ENCODE measurements at places on chromosomes 2 and 18.

- DNase-seq: no peak
Measured at GRCh38 chr2:166411473-166412230, 35.9 kb upstream of the SCN9A start.

- no peak for DNase-seq
Measured at GRCh38 chr18:10726198-10727068, 200.6 kb downstream of the NAPG start.

DNA sequence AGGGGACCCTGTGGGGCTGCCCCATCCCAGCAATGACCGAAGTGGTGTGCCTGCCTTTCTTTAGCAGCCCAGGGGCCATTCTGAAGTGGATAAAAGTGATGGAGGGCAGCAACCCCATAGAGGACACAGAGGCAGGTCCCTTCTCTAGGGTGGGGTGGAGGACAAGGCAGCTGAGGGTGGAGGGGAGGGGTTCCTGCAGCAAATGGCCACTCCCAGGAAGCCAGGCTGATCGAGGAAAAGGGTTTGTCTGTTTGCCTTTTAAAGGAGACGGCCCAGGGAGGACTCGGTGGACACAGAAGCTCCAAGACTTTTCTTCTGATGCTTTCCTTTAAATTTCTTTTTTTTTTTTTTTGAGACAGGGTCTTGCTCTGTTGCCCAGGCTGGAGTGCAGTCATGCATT lies 272.8 kb downstream of the TWIST2 start:
- DNase-seq: no peak

DNA sequence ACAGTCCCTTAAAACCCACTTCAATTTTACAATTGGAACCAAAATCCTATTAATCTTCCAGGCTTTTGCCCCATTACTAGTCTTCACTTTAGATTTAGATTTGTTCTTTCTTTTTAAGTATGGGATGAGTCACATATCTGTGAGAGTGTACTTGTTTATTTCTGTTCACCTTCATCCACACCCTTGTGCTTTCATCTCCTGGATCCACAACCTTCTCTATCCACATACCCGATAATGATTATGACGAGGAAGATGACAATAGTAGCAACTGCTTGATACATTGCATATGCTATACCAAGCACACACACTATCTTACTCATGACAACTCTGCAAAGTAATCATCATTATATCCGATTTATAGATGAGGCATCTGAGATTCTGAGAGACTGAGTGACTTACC lies 297.3 kb downstream of the PLCL1 start:
- DNase-seq: no peak

- no peak for DNase-seq
Measured at GRCh38 chr2:118738524-118739308, 108.7 kb downstream of the EN1 start.

GRCh38 chr2:8343031-8343430 lies 338.8 kb upstream of the ID2 start:
- no peak for DNase-seq

DNA sequence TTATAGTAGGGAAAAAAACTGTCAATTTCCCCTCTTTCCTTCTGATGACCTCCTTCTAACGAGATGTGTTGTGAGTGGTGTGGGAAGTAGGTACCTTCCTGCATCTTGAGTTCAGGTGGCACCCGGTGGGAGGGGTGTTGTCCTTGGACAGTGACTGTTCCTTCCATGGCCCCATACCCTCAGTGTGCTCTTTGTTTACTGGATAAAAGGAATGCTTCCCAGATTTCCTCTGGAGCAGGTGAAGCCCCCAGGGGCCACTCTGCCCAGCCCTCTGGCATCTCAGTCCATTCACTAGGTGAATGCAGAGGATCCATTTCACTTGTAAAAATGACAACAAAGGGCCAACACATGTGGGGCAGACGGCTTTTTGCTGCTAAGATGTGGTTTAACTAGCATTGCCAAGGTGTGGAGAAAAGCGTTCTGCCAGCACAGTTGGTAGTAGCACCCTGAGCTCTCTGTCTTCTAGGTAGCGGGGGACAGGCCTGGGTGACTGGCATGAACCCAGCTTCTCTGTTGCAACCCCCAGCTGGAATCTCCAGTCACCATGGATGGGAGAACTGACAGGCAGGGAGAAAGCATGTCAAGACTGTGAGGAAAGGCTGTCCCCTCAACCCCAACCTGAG lies 6.9 kb downstream of the GDF7 start:
- no peak for DNase-seq

DNA sequence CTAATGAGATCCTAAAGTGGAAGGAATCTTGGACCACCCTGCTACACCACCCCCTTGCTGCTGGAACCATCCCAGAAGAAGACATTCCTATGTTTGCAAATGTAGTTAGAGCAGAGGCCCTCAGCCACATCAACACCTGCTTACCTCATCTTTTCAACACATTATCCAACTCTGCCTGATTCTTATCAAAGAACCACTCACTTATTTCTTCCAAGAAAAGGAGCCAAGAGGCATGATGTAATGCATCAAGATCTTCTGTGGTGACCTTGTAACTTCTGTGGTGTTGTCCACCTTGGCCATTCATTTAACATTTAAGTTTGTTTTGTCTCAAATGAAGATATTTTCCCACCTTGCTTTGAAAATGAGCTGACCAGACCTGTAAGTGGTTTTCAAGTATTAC lies 338.1 kb downstream of the CTNNA2 start:
- no peak for DNase-seq

- no peak for DNase-seq
Measured at GRCh38 chr2:160214461-160215445, 14.7 kb upstream of the ITGB6 start.

GRCh38 chr2:45928946-45929345 lies 277.5 kb downstream of the PRKCE start:
- DNase-seq: no peak

- DNase-seq: no peak
Measured at GRCh38 chr2:119821266-119821665, 61.5 kb downstream of the PTPN4 start.

- no peak for DNase-seq
Measured at GRCh38 chr2:129803032-129803431, 176.4 kb upstream of the RAB6C start.

DNA sequence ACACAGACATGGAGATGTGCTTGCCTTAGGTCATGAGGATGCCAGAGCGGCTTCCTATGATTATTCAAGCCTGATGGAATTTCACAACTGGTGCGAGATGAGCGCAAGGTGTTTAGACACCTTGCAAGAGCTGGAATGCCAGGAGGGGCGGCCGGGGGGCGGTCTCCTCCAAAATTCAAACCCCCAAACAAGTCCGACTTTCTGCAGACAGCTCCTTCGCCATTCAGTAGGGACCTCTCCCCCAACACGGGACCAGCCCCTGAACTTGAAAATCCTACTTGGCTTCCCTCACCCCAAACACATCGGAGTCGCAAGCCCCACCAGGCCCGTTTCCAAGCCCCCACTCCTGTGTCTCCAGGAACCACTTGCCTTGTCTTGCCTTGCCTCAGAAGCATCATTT lies 64.8 kb upstream of the ID2 start:
- DNase-seq: no peak

DNA sequence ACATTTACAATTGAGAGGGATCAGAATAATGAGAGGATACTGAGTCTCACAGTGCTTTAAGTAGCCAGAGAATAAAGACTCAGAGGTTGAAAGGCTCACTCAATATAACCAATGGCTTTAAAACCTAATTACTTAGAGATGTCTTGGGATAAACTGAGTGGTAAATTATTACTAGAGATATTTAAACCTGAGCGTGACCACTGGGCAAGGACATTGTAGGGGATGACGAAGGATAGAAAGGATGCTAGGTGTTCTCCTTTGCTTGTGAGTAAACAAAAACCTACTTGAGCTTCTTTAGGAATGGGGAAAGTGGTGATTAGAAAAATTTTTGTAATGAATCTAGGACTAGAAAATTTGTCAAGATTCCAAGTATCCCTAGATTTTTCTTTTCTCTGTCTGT lies 12.0 kb upstream of the SLC38A11 start:
- no peak for DNase-seq

DNA sequence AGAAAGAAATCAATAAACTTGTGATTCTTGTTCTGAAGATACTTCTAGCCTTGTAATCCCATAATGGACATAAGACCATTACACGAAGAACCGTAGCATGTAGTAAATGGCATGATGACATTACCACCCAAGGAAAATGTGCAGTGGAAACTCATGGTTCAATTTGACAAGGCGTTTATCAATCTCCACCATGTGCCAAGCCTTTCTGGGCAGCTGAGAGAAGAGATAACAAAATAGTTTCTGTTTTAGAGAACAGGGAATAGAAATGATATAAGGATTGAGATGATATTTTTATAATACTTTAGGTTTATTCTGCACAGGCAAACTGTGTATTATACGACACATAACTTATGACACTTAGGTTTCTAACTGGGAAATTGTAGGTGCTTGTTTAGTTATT lies 19.2 kb downstream of the ABI2 start:
- DNase-seq: no peak

- DNase-seq: no peak
Measured at GRCh38 chr18:24414349-24415003, 12.0 kb upstream of the IMPACT start.

DNA sequence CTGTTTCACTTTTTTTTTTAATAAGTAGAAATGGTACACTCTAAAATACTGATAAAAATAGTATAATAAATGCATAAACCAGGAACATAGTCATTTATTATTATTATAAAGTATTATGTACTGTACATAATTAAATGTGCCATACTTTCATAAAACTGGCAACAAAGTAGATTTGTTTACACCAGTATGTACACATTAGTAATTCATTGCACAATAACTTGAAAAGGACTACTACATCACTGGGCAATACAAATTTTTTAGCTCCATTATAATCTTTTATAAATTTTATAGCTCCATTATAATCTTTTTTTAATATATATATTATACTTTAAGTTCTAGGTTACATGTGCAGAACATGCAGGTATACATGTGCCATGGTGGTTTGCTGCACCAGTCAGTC lies 636.5 kb downstream of the CNTNAP5 start:
- DNase-seq: no peak

DNA sequence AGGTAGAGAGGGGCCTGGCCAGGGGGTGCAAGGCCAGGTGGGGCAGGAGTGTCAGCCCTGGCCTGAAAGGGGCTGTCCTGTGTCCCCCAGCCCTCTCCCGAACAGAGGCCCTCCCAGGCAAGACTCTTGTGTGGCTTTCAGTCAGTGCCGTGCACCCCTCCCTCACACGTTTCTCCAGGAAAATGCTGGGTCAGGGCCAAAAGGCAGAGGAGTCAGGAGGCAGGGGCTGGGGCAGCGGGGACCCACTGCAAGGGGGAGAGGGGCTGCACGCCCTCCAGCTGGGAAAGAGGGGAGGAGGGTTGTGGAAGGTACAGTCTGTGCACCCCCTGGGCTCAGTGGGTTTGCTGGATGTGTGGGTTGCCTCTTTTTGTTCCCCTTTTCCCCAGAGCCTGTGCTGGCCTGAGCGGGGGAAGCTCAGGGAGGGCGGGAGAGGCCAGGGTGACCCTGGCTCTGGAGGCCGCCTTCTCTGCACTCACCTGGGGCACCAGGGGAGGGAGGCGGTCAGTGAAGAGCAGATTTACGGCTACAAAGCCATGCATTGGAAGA lies 4.1 kb downstream of the KCNF1 start:
- DNase-seq: no peak

- no peak for DNase-seq
Measured at GRCh38 chr18:40930211-40930882, 1024.7 kb upstream of the PIK3C3 start.

DNA sequence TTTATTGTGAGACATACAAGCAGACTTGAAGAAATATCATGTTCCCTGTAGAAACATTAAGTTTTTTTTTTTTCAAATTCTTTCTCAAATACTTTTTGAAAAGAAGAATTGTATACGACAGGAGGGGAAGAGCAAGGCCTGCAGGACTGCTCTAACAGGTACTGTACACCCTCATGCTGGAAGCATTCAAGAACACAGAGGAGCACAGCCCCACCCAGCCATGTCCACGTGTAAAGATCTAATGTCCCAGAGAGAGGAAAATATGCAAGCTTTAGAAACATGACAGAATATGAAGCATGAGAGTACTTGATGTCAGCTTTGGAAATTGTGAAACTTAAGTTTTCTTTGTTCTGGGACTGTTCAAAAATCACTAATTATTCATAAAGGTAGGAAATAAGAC lies 191.6 kb downstream of the TTC32 start:
- no peak for DNase-seq

- no peak for DNase-seq
Measured at GRCh38 chr2:3641181-3641580, 16.8 kb upstream of the ALLC start.

DNA sequence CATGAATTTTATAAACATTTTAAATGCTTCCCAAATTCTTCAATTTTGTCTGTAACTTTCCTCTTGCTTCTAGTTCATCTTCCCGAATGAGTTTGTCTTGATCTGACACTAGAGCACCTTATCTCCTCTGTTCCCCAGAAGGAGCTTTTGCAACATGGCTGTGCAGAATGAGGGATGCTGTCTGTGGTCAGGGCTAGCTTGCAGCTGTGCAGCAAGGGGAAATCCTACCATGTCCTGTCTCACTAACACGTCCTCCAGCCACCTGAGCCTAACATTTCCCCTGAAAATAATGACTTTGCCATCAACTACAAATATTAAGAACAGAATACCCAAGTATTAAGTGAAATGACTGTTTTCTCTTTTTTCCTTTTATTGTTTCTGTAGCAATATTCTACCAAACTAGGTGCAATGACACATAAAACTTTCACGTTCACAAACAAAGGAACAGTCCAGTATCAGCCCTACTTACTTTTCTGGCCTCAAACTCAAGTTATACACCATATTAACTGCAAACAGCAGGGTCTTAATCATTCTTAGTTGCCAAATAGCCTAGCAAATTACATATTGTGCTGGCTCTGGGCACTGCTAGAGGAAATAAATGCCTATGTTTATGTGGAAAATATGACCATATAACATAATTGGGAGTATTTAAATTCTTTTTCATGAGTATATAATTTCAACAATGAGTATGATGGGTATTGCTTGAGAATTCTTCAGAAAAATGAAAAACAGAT lies 423.3 kb downstream of the CMPK2 start:
- no peak for DNase-seq

- DNase-seq: no peak
Measured at GRCh38 chr18:36889321-36889720, 60.4 kb downstream of the KIAA1328 start.

All from bone marrow (tissue), 2 donors.